ENCODE measurements at places on chromosomes 4 and X.

DNA sequence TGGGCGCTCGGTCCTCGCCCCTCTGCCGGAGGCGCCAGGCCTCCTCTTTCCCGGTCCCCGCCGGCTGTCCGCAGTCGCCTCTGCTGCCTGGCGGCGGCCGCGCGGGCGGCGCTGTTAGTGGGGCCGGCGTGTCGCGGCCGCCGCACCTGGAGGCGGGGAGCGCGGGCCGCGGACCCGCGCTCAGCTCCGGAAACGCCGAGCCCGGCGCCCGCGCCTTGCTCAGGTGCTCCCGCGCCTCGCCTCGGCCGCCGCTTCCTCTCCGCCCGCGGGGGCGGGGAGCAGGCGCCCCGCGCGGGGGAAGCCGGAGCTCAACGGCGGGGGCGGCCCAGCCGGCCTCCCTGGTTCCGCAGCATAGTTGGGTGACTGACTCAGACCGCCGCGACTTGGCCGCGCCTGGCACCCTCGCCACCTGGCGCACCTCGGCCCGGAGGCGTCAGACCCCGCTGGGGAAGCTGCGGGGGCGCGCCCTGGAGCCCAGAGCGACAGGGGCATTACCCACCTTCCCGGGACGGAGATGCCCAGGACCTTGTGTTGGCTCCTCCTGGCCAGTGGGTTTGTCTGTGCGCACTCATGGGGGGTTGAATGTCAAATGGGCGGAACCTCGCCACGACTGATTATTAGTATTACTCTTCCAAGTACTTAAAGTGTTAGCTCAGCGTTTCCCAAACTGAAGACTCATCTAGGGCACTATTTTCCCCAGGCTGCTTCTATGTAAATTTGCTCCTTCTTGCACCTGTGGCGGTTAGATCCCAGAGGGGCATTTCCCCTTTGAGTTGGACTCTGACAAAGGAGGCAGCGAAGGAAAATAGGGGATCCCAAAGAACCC lies at the start of gene ARAP2:
Gene ARAP2 (minus strand): TSS at position 258 of the 826 bp plus-strand sequence. CDS start 15,028 bp downstream, outside the sequence.
- peak; percentile 5 for DNase-seq

DNA sequence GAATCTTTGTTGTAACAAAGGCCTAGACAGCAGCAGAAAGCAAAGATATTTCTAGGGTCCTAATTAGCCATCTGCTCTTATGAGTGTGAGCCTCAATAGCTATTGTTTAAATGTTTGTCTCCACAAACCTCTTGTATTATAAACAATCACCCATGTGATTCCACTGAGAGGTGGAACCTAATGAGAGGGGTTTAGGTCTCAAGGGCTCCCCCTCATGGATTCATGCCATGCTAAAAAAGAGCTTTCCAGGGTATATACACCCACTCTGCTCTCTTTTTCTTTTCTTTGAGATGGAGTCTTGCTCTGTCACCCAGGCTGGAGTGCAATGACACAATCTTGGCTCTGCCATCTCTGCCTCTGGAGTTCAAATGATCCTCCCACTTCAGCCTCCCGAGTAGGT lies 42.1 kb downstream of the TRIM61 start:
- no peak for DNase-seq

GRCh38 chr4:123671636-123672404 lies 275.2 kb downstream of the SPRY1 start:
- DNase-seq = no peak

DNA sequence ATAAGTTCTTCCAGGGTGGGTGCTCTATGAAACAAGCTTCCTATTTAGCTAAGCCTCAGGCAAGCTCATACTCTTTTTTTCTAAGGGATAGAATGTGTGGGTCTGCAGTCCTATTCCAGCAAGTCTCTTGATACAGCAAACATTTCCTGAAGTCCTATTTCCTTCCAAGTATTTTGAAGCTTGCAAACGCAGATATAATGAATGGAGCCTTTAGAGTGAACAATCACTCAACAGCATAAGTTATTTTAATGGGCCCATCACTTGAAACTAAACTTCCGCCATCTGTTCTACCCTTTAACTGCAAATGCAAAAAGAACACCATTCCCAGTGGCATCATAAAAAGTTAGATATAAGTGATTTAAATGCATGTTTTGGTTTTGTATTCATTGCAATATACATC lies 108.3 kb upstream of the TAPT1 start:
- DNase-seq = no peak

DNA sequence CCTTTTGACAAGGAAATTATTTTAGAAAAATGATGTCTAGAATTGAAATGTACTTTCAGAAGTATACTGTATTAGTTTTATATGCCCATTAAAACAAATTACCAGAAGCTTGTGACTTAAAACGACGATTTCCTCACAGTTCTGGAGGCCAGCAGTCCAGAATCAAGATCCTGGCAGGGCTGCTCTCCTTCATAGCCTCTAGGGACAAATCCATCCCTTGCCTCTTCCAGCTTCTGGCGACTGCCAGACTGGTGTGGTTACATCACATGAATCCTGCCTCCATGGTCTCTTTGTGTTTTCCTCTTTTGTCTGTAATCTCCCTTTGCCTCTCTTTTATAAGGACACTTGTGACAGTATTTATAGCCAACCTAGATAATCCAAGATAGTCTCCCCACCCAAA lies 97.1 kb downstream of the IQCM start:
- DNase-seq = no peak

- no peak for DNase-seq
Measured at GRCh38 chrX:16474511-16474910, 175.4 kb upstream of the S100G start.

GRCh38 chrX:152638443-152638904 lies 779 bp downstream of the GABRQ start:
- no peak for DNase-seq

- no peak for DNase-seq
Measured at GRCh38 chr4:103422467-103423219, 224.5 kb upstream of the CENPE start.

DNA sequence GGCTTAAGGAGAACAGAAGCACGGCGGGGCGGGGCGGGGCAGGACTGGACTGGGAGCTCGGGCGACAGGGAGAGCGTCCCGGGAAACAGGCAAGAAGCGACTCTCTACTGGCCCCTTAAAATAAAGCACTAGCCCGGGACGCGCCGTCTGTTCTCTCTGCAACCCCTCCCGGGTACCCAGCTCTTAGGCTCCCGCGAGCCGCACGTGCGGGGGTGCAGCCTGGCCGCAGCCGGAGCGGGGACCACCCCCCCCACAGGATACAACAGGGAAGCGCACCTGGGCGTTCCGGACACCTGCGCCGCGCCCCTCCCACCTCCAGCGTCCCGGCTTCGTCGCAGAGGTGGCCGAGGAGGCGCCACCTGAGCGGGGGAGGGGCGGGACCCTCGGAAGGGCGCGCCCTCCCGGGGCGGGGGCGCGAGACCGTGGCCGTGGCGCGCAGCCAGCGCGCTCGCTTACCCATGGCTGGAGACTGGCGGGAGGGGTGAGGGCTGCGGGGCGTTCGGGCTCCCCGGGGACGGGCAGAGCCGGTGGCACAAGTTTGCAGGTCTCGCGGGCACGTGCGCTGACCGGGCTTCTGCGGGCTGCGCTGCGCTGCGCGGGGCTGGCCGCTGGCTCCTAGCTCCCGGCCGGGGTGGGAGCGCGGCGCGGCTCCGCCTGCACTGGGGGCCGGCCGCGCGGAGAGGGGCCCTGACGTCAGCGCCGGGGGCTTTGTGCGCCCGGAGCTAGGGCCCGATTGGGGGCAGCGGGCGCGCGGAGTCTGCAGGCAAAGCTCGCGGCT lies 91.5 kb downstream of the GEMIN8 start:
- peak; percentile 7 for DNase-seq

GRCh38 chr4:100117750-100118149 lies 72.5 kb downstream of the DDIT4L start:
- DNase-seq = no peak

DNA sequence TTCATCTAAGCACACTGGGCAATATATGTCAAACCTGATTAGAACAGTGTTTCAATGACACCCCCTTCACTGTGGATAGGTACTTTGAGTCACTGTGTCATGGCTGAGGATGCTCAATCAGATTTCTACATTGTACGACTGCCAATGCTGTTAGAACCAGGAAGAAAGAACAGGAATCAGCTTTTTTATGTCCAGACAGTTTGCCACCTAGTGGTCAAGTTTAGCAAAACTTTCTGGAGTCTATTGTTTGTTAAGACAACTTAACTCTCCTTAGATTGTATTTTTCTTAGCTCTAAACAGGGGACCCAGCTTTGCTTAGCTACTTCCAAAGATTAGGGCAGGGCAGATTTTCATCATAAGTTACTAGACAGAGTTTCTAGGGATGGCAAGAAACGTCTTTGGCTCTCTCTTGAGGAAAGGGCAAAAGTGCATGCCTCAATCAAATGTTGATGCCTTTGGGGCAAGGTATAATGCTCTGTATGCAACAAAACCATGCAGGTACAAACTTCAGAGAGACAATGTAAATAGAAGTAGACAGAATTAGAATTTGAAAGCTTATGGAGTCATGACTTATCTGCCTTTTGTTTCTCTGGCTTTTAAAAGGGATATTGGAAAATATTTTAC lies 40.5 kb upstream of the BMP3 start:
- peak; percentile 10 for DNase-seq

GRCh38 chrX:133880032-133880443 lies 105.4 kb downstream of the GPC3 start:
- no peak for DNase-seq

GRCh38 chr4:81376720-81377119 lies 95.0 kb downstream of the RASGEF1B start:
- no peak for DNase-seq

DNA sequence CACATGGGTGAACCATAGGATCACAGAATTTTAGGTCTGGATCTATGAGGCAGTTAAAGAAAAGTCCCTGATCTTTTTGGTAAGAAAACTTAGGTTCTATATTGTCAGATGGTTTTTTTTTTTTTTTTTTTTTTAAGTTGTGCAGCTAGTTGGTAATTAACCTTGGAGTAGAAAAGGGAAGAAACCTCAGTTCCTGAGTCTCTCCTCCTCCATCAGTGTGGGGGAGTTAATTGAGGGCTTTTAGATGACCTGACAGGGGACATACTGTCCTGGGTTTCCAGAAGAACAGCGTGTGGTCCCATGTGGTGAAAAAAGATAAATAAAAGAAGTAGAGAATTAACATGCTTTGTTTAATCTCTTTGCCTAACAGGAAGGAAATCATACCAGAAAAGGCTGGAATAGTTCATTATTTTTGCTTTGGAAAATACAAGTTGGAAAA lies 123.7 kb downstream of the ARHGAP10 start:
- no peak for DNase-seq

- no peak for DNase-seq
Measured at GRCh38 chrX:116243039-116243438, 72.5 kb downstream of the AGTR2 start.
